Endothelial cell of umbilical vein (primary cell): ENCODE measurements at places on chromosomes 11 and 22.

- DNase-seq: no peak
Observed at GRCh38 chr11:108302121-108302785, 79.4 kb downstream of the ATM start.

DNA sequence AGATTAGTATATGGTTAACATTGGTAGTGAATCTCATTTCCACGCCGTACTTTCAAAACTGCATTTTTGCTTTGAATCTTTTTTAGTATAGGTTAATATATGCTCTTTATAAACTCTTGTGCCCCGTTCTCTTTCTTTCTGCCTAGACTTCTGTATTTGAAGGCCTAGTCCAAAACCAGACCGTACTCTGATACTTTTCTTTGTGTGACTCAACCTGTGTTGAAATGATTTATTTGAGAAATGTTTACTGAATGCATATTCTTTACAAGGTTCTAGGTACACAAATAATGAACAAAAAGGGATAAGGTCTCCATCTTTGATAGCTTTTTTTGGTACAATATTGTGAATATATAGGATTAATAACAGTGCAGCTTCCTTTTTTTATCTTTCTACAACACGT, 68.3 kb downstream of the HIPK3 start:
- DNase-seq: no peak

DNA sequence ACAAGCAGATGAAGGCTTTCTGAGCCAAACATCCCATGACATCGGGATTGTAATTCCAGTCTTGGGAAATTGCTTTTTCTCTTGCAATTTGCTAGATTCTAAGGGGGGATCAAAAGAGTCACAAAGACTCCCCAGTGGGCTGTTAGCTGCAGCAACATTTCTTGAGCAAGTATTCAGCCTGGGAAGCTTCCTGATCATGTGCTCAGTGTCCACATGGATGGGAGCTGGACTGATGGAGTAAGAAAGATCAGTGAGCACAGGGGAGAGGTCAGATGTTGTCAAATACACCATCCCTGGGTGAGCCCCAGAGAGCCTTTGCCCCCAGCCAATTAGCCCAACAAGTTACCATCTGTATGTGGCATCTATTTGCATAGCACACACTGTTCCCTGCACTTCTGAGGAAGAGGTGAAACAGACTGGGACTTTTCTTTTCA, 10.2 kb upstream of the GRK3 start:
- DNase-seq: no peak

GRCh38 chr22:36135306-36135980, 25.1 kb downstream of the APOL3 start:
- no peak for DNase-seq
